Activated T-helper 2 cell treated with anti-CD3 and anti-CD28 coated beads, Interferon-gamma antibody, Interleukin-2, Interleukin-4, amounts not matched to agents 10 μg/mL and 5 μg/mL and 100 μg/mL, durations not matched to agents 14 hours and 24 hours and 36 hours (primary cell): ENCODE measurements at places on chromosomes 13 and 19. TPM values are rescaled to one million over a fixed set of nuclear protein-coding genes. Genes with fewer than 3 reads are reported as not detected.

Gene SH2D3A
- total RNA-seq, result 7.7 and 8.7 TPM in 2 replicates

GRCh38 chr19:33032218-33032781, 32.4 kb downstream of the RHPN2 start:
- DNase-seq, result no peak

GRCh38 chr13:19067767-19068166, 113.9 kb downstream of the TUBA3C start:
- DNase-seq, result no peak

- no peak for DNase-seq
Observed at GRCh38 chr13:99050983-99051488, 73.2 kb upstream of the DOCK9 start.

Gene GPR4
- not detected in 2 replicates for total RNA-seq

Gene DCAF15
- 60.6 and 64.0 TPM in 2 replicates for total RNA-seq

- no peak for DNase-seq
Observed at GRCh38 chr13:71359641-71360040, 507.4 kb downstream of the DACH1 start.

Gene ZNF432
- 13.3 and 15.5 TPM in 2 replicates for total RNA-seq

DNA sequence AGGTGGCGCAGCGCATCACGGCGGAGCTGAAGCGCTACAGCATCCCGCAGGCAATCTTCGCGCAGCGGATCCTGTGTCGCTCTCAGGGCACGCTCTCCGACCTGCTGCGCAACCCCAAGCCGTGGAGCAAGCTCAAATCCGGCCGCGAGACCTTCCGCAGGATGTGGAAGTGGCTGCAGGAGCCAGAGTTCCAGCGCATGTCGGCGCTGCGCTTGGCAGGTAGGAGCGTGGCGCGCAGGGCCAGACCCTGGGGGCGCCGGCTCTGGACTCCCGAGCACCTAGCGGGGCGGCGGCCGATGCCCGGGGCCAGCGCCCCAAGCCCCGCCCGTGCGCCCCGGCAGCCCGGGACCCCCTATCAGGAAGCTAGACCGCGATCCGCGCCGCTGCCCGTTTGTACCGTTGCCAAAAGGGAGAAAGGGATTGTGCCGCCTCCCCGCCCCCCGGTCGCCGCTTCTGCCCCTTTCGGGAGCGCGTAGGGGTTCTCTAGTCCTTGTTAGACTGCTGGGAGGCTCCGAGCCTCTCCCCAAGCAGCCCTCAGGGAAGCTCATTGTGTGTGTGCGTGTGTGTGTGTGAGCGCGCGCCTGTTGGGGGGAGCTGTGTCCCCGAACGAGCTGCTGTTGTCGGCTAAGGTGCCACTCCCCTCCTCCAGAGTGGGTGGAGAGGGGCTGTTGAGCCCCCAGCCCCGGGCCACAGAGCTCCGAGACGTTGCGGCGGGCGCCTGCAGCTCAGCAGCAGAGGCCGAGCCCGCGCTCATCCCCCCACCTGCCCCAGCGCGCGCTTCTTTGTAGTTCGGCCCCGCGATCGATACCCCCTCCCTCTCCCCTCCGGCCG, 1.5 kb downstream of the ONECUT3 start:
- DNase-seq, result peak; percentile 20

DNA sequence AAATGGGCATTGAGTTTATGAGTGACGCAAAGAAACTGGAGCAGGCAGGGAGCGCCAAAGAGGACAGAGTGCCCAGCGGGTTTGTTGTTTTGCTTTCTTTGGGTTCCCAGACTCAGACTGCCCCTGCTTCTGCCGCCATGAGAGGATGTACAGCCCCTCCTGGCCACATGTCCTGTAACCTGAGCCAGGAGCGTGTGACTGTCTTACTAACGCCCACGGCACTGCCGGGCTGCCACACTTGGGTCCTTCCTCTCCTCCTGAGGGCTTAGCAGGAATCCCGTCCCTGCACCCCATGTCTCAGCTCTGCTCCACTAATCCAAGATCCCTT, 80.5 kb downstream of the GPR12 start:
- no peak for DNase-seq

GRCh38 chr19:18167975-18168645, 5.5 kb upstream of the IFI30 start:
- DNase-seq, result peak; percentile 47
